ENCODE measurements at places on chromosomes 1 and 21. TPM values are rescaled to one million over a fixed set of nuclear protein-coding genes. Genes with fewer than 3 reads are reported as not detected.

The SPATA21 gene
- polyA plus RNA-seq: not detected

- no peak for DNase-seq
These were observed 24.8 kb downstream of the PGM1 start for GRCh38 chr1:63618011-63618410.

- no peak for DNase-seq
These were observed 27.7 kb downstream of the TNFRSF9 start for GRCh38 chr1:7912743-7913557.

- DNase-seq: no peak
These were observed 490.5 kb upstream of the CHRM3 start for GRCh38 chr1:238895911-238896310.

The SOX13 gene
- polyA plus RNA-seq: 53.1 TPM

GRCh38 chr1:17440827-17441168 is 1.3 kb upstream of the RCC2 start:
- DNase-seq: no peak

DNA sequence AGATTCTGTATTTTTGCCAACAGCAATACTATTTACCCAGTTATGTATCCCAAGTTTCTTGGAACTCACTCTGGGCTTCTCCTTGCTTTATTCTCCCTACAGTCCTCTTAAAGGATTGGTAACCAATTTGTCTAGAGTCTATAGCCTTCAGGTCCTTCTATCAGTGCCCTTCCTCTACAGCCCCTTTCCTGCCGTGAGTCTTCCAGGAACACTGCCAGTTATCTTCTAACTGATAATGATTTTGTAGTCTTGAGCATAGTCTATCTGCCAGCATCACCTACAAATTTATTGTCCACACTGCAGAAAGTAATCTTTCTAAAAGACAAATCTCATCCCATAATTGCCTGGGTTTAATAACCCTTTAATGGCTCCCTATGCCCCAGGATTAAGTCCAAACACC is 8.2 kb downstream of the LRRC8B start:
- DNase-seq: no peak

GRCh38 chr1:16116002-16116401 is 39.9 kb downstream of the EPHA2 start:
- no peak for DNase-seq

GRCh38 chr1:95115708-95116137 is 1.4 kb upstream of the TLCD4 start:
- DNase-seq: no peak

GRCh38 chr1:236724506-236724905 is 38.2 kb downstream of the ACTN2 start:
- DNase-seq: no peak

GRCh38 chr1:225766967-225767633 is 10.5 kb upstream of the SRP9 start:
- no peak for DNase-seq

- DNase-seq: no peak
These were observed 259.1 kb upstream of the USP24 start for GRCh38 chr1:55474168-55474786.

GRCh38 chr1:27634177-27634984 is 604 bp downstream of the FGR start:
- no peak for DNase-seq

DNA sequence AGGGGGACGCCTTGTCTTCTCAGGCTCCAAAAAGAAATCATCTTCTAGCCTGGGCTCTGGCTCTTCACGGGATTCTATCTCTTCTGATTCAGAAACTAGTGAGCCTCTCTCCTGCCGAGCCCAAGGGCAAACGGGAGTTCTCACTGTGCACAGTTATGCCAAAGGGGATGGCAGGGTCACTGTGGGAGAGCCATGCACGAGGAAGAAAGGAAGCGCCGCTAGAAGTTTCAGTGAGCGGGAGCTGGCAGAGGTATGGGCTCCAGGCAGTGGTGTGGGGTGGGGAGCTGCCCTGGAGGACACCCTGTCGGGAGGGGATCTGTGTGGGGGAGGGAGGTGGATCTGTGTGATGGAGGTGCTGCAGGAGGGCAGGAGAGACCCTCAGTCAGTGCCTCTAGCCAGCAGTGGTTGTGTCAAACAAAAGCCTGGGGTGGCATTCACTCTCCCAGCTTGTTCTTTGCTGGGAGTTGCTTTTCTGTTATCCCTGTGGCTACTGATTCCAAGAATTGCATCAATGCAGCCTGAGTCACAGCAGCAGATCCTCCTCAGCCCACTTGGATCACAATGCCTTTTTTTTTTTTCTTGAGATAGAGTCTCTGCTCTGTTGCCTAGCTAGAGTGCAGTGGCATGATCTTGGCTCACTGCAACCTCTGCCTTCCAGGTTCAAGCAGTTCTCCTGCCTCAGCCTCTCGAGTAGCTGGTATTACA is 21.8 kb downstream of the KDM4A start:
- no peak for DNase-seq

- no peak for DNase-seq
These were observed 328.1 kb upstream of the SNX7 start for GRCh38 chr1:98333406-98333805.

The ITLN2 gene
- polyA plus RNA-seq: 0.06 TPM

GRCh38 chr1:206782448-206782847 is 10.2 kb upstream of the IL10 start:
- no peak for DNase-seq

The LRRC38 gene
- polyA plus RNA-seq: not detected

The LCK gene
- polyA plus RNA-seq: 4.2 TPM

- DNase-seq: no peak
These were observed 81.5 kb upstream of the KCNJ15 start for GRCh38 chr21:38175306-38175705.

The TTC22 gene
- polyA plus RNA-seq: 6.8 TPM

- DNase-seq: no peak
These were observed 80.6 kb downstream of the LBR start for GRCh38 chr1:225347123-225347683.

- no peak for DNase-seq
These were observed 122.0 kb downstream of the GLIS1 start for GRCh38 chr1:53616927-53617326.

DNA sequence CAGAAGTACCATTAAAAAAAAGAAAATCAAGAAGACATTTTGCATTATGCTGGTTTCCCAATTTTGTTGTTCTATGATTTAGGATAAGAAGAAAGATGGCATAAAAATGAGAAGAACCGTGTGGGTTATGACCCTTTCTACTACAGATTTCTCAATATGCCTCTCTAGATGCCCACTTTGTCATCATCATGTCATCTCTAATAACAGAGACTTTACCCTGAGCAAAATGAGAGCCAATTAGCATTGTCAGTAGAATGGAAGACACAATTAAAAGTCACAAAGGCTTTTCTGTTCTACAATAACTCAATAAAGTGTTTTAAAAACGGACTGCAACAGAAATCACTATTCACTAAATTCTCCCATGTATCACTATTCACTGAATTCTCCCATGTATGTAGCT is 85.5 kb downstream of the RAB3GAP2 start:
- DNase-seq: no peak

- DNase-seq: no peak
These were observed 5.6 kb downstream of the AK4 start for GRCh38 chr1:65153635-65154034.

- DNase-seq: no peak
These were observed 21.9 kb downstream of the USP48 start for GRCh38 chr1:21761052-21761451.

The SYT2 gene
- polyA plus RNA-seq: 2.5 TPM

The RHD gene
- polyA plus RNA-seq: 1.3 TPM

- DNase-seq: no peak
These were observed 35.3 kb upstream of the POFUT2 start for GRCh38 chr21:45322960-45323461.

DNA sequence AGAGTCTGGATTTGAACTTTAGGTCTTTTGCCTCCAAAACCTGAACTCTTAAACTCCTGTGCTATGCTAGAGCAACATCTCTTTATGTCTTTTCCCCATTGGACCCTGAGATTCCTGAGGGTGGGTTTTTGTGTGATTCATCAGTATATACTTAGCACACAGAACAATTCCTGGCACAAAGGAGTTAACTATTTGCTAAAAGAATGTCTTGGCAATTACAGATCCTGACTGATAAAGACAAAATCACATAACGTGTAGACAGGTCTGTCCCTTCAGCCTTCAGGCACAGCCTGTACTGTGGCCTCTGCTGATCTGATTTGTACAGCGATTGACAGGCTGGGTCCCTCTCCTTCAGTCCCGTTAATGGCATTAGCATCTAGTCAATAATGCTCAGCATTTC is 162.4 kb upstream of the BEND5 start:
- DNase-seq: no peak

GRCh38 chr1:115476616-115477015 is 138.6 kb upstream of the NGF start:
- no peak for DNase-seq

DNA sequence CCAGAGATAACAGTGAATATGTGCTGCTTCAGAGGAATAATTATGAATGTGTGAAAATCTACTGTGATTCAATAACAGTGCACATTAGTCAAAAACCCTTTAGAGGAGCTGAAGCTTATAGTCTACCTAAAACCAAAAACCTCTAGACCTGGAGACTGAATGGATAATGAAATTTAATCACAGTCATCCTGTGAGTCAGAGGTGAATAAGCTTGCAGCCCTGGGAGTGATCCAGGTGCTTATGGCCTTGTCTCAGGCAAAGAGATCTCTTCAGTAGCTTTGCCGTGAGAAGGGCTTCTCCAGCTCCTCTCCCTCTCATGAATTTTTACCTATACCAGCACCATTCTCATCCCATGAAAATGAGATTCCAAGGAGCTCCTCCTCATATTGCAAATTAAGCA is 81.3 kb upstream of the RGS4 start:
- no peak for DNase-seq

- no peak for DNase-seq
These were observed 113.8 kb downstream of the SYF2 start for GRCh38 chr1:25118546-25118945.

DNA sequence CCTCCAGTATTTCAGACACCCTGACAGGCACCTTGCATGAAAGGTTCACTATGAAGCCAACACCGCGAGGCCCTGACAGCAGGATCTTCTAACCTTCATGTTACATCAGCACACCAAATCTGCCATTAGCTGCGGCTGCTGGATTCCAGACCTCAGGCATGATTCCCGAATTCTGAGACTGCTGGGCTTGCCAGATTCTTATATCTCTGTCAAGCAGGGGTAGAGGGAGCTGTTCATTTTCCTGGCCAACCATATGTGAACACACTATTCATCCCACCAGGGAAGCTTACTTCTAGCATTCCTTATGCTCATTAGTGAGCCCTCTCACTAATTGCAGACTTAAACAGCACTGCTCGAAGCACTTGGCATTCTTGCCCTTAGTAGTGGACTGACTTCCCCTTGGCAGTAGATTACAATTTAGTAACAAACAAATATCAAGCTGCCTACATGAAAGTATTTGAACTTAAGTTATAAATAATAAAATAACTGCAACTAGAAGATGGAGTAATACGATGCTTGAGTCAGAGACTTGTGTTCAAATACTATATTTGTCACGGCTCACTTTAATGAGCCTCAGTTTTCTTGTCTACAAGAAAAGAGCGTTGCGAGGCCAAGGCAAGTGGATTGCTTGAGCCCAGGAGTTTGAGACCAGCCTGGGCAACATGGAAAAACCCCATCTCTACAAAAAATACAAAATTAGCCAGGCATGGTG is 43.3 kb downstream of the NID1 start:
- no peak for DNase-seq

- DNase-seq: no peak
These were observed 306.7 kb downstream of the DSCAM start for GRCh38 chr21:40540216-40540615.

- no peak for DNase-seq
These were observed 252.1 kb upstream of the TMEM51 start for GRCh38 chr1:14901371-14901954.

- DNase-seq: no peak
These were observed 11.8 kb downstream of the NFASC start for GRCh38 chr1:204882479-204882878.

- no peak for DNase-seq
These were observed 176.9 kb upstream of the PRMT6 start for GRCh38 chr1:106879538-106879937.

The ETV3L gene
- polyA plus RNA-seq: not detected

DNA sequence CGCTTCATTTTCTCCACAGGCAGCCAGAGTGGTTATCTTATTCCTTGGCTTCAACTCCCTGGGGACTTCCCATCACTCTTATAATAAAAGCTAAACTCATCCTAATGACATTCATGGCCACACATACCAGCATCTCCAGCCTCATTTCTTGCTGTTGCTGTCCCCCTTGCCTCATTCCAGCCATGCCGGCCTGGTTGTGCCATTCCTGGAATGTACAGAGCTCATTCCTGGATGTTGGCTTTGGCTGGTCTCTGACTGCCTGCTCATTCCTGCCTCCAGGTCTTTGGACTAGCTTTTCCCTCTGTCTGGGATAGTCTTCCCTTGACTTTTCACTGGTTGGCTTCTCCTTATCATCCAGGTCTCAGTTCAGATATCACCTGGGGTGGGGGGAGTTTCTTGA is 2.4 kb upstream of the PEF1 start:
- no peak for DNase-seq

DNA sequence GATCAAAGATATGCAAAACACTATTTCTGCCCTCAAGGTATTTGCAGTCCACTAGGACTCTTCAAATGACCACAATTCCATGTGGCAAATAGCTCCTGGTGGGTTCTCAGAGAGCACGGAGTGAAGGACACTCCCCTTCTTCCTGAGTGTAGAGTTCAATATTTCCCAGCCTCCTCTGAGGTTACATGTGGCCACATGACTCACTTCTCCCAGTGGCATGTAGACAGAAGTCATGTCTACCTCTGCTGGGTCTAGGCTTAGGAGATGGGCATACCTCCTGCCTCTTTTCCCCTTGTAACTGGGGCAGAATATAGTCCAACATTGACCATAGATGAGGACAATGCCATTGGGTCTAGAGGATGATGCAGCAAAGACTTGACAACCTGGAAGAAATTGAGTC is 191.4 kb downstream of the MIS18A start:
- no peak for DNase-seq

- no peak for DNase-seq
These were observed 24.1 kb downstream of the SHISA4 start for GRCh38 chr1:201912832-201913231.

DNA sequence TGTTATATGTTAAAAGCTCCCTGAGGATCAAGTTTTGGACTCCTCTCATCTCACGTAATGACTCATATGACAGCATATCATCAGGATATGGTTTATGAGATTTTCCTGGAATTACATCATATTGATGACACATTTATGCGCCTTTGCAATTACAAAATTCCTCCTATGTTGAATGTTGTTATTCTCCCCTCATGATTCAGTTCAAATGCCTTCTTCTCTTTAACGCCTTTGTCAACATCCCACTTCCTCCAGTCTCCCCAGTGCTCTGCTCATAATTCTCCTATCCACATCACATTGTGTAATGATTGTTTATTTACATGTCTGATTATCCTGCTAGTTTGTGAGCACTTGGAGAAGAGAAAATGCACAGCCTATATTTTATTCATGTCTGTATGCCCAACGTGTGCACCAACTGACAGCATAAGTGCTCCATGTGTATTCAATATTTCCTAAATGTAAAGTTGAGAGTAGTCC is 80.9 kb upstream of the BACH1 start:
- no peak for DNase-seq

GRCh38 chr1:230145505-230145899 is 78.5 kb downstream of the GALNT2 start:
- DNase-seq: no peak

- DNase-seq: no peak
These were observed 123.4 kb upstream of the COL6A1 start for GRCh38 chr21:45858180-45858579.

- DNase-seq: no peak
These were observed at the start of gene GJA4 for GRCh38 chr1:34792868-34793727. GJA4 (plus strand) TSS chr1:34792999; CDS start chr1:34794214, 1,215 bp downstream.

The FMO4 gene
- 19.4 TPM for polyA plus RNA-seq

Measured in right renal pelvis (tissue), 4 donors.